ENCODE measurements at places on chromosomes 3 and 15. TPM values are rescaled to one million over a fixed set of nuclear protein-coding genes. Genes with fewer than 3 reads are reported as not detected.

CLDN16 gene
- total RNA-seq, result 30.2 TPM

MESP2 gene
- total RNA-seq, result not detected

CPLX3 gene
- total RNA-seq, result not detected

AADACL2 gene
- not detected for total RNA-seq

DPPA2 gene
- not detected for total RNA-seq

PEAK1 gene
- total RNA-seq, result 15.6 TPM

ACTRT3 gene
- total RNA-seq, result 12.3 TPM

ERICH6 gene
- not detected for total RNA-seq

FOXB1 gene
- total RNA-seq, result not detected

LRRC28 gene
- total RNA-seq, result 27.8 TPM

KLF15 gene
- total RNA-seq, result under 0.01 TPM

ZMYND10 gene
- 4.7 TPM for total RNA-seq

GOLIM4 gene
- total RNA-seq, result 19.3 TPM

IGSF11 gene
- total RNA-seq, result not detected

SERPINI2 gene
- not detected for total RNA-seq

ARNT2 gene
- 2.8 TPM for total RNA-seq

CD96 gene
- total RNA-seq, result 0.05 TPM

CLPX gene
- total RNA-seq, result 42.0 TPM

CD200 gene
- total RNA-seq, result 2.3 TPM

SMCO1 gene
- total RNA-seq, result not detected

ATP13A5 gene
- not detected for total RNA-seq

GOLGA8T gene
- total RNA-seq, result 0.30 TPM

TNFSF10 gene
- 398 TPM for total RNA-seq

CYP11A1 gene
- total RNA-seq, result 0.20 TPM

RRP9 gene
- total RNA-seq, result 37.5 TPM

FBXL2 gene
- total RNA-seq, result 22.6 TPM

NMNAT3 gene
- total RNA-seq, result 2.4 TPM

ZNF662 gene
- 4.9 TPM for total RNA-seq

NPAP1 gene
- total RNA-seq, result not detected

MST1 gene
- 2.3 TPM for total RNA-seq

FAM43A gene
- 0.30 TPM for total RNA-seq

NUDT16 gene
- 8.7 TPM for total RNA-seq

Data from renal cortical epithelial cell (primary cell).